Lung microvascular endothelial cell (primary cell): ENCODE measurements at places on chromosomes 6 and 20. TPM values are rescaled to one million over a fixed set of nuclear protein-coding genes. Genes with fewer than 3 reads are reported as not detected.

- peak; percentile 31 for DNase-seq
Observed at GRCh38 chr6:110255211-110255750, 75.1 kb downstream of the CDC40 start.

DNA sequence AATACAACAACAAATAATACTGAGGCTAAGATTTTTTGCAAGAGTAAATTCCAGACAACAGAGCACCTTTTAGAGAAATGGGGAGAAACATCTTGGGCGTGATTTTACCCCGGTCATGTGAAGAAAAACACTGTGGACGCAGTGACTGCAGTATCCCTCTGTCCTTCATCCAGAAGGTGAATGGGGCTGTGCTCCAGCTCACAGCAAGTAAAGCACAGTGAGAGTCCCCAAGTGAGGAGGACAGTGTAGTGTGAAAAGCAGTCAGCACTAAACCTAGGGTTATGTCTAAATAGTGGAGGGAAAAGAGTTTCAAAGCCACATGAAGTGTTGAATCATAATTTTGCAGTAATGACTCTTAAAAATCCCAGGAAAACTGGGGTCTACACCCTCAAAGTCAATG lies 338.4 kb downstream of the PACRG start:
- no peak for DNase-seq

DNA sequence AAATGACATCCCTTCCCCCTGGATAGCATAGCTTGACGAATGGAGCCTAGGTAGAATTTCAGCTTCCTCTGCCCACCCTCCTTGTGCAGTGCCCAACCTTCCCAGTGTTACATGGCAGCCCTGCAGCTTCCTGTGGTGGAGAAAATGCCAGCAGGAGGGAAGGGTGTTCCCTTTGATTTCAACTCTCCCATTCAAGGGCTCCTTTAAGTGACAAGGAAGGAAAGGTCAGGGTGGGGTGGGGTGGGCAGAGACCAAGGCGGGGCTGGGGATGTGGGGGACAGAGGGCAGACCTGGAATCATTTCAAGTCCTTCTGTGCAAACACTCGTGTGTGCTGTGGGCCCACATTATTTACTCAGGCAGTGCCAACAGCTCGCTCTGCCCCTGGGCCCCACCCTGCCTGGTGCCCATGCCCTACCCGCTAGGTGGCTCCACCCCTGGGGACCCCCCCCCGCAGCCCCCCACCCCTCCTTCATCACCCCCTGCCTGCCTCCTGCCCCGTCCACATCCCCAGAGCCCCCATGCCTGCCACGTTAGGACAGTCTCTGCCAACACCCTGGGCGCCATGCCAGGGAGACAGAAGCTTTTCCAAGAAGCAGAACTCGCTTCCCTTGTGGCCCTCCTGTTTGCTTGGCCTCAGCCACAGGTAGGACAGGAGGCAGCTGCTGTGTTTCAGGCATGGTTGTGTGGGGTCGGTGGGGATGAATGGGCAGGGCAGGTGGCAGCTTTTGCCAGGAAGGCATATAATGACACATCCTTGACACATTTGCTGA lies 9.4 kb downstream of the SPDEF start:
- no peak for DNase-seq

- DNase-seq = no peak
Observed at GRCh38 chr20:61340157-61340556, 88.1 kb downstream of the CDH4 start.

DNA sequence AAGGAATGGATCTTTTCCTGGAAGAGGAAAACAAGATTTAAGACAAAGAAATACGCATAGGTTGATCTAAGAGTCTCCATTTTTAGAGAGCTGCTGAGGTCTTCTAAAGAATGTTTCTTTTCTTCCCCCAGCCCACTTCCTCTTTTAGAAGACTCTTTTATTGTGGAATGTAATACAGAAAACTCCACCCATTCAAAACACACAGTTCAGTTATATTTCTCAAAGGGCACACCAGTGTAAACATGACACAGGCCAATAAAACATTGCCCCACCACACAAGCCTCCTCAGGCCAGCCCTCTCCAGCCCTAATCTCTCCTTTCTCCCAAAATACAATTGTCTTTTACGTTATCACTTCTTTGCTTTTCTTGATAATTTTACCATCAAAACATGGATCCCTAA lies 42.8 kb downstream of the SLC35B3 start:
- no peak for DNase-seq

GRCh38 chr20:64114356-64114971 lies 7.1 kb upstream of the NPBWR2 start:
- DNase-seq = no peak

- DNase-seq = peak; percentile 11
Observed at GRCh38 chr20:57250607-57251343, 15.7 kb downstream of the BMP7 start.

DNA sequence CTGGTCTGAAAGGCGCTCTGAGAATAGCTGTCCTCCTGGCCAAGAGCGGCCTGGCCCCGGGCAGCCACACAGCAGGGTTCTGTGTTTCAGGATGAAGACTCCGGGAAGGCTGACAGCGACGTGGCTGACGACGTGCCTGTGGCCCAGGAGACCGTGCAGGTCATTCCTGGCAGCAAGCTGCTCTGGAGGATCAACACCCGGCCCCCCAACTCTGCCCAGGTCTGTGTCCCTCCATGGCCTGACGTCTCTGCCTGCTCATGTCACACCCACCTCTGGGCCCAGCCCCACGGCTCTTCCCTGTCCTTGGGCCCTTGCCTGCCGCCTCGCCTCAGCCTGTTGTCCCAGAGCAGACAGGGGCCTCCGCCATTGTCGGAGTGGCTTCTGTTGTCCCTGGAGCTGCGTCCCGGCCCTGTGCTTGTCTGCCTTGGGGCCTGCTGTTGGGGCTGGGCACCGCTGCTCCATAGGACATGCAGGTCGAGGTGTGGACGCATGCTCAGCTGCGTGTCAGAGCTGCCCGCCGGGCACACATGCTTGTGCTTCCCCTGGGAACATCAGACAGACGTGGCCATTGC lies 16.2 kb upstream of the ADRM1 start:
- DNase-seq = peak; percentile 35

- no peak for DNase-seq
Observed at GRCh38 chr6:137870308-137870644, 3.2 kb downstream of the TNFAIP3 start.

GRCh38 chr6:51553246-51554015 lies 534.0 kb downstream of the PKHD1 start:
- DNase-seq = no peak

DNA sequence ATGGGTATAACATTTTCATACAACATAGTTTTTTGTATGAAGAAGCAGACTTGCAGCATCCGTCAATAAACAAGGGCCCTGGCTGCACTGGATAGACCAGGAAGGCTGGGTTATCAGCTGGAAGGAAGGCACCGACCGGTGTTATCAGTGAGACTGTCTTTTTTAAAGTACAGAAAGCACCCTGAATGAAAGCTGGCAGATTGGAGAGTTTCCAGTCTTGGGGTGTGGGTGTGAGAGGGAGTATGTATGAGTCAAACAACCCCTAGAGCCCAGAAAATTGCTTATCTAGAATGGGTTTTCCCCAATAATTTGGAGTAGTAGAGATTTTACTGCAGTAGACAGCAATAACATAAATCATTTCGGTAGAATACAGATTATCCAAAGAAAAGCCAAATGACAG lies 42.4 kb downstream of the TXLNB start:
- DNase-seq = no peak

DNA sequence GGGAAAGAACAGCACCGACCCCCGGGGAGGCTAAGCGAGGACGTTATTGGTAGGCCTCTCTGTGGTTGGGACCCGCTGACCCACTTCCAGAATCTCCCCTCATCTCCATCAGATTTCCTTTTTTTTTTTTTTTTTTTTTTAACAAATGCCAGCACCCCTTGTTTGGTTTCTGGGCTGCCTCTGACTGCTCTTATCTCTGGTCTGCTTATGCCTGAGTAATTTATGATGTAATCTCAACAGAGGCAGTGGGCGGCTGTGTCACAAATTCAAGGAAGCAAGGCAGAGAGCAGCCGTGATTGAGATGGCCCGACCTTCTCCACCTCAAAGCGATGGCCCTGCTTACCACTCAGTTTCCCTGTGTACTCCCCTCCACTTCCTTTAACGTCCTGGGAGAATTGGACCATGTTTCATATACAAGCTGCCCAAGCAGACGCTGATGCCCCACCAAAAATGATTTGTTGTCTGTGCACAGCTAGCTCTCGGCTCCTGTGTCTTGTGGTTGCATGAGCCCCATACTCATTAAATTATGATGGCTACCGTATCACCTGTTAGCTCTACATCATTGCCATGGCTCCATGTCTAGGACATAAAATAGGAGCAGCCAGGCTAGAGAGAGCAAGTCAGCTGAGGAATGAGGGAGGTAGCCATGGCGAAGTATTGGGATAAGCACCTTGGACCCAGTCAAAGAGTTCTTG lies 98.1 kb downstream of the ZNF217 start:
- no peak for DNase-seq

DNA sequence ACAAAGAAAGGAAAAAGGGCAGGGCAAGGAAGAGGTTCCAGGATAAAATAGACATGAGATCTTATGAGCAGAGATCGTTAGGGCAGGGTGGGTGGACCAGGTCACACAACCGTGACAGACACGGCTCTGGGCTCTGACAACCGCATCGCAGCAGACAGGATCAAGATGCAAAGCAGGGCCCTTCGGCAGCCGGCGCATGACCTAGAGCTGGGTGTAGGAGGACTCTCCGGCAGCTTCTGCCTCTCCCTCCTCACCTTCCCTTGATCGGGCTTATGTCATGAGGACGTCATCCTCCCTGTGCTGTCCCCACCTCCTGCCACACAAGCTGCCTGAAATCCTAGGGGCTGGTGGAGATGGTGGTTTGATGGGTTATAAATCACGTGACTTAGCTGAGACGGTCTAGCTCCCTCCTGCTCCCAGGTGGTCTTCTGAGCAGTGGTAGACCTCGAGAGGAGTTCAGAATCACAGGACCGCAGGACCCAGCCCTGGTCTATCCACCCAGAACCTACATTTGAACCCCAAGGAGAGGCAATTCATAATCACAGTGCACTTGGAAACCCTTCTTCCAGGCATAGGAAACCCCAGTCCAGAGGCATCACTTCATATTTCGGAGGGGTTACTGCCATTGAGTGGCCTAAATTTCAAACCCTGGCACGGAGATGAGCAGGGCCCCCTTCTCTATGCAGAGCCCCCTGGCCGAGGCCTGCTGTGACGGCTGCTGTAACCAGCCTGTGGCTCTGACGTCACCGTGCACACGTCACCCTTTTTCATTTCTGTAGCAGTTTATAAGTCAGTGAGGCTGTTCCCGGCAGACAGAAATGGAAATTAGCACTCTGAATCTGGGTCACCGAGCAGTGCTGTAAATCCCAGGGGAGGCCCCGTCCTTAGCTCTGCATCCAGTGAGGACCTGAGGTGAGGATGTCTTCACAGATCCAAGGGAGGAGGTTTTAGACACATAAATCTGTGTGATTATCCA lies 8.7 kb upstream of the CCR6 start:
- DNase-seq = no peak

- DNase-seq = no peak
Observed at GRCh38 chr6:117381749-117382148, 44.0 kb downstream of the ROS1 start.

DNA sequence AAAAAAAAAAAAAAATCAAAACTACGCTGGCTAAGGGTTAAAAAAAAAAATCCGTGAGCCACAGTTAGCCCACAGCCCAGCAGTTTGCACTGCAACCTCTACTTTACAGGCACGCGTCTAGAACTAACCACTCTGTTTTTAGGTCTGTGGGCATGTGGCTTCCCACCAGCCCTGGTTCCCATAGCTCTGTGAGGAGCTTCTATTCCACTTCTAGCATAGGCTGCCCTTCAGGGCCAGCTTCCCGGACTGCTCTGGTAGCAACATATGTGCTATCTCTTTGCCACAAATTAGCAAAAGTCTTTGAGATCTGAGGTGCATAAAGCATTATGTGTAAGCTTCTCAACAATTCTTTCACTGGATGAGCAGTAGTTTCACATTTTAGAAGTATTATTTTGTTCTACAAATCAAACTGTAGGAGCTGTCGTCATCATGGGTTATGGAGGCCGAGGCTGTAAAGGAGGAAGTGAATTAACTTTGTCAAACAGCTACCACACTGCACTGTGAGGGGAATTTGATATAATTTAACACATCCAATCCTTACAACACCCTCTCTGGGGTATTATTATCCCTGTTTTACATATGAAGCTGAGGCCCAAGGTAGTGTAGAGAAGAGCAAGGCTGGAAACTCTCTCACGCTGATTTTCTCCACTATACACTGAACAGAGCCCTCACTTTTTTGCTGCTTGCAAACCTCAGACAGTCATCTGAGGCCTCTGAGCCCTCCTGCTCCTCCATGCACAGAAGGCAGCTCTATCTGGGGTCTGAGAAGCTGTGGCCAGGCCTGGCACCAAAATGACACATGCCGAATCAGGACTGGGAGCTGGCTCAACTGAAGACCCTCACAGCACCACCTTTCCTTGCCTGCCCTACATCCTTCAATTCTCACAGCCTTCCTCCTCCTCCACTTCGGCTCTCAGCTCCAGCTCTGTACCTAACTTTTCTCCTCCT lies 35.4 kb downstream of the MAN1A1 start:
- no peak for DNase-seq

- no peak for DNase-seq
Observed at GRCh38 chr6:7060769-7061516, 46.8 kb upstream of the RREB1 start.

DNA sequence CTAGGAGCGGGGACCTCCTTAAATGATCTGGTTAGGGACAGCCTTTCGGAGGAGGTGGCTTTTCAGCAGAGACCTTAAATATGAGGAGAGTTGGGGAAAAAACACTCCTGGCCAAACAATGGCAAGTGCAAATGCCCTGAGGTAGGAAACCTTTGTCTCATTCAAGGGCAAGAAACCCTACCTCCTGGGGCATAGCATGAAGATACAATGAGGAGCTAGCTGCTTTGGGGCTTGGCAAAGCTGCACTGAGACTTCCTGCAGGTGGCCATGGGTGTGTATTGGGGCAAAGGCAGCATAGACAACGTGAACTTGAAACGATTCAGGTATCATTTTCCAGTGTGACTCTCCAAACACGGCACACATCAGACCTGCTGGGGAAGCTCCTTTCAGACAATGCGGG lies 30.7 kb downstream of the PMEPA1 start:
- no peak for DNase-seq

The FAM210B gene
- 23.6 and 25.9 TPM in 2 replicates for total RNA-seq

The COMMD7 gene
- 21.0 and 27.5 TPM in 2 replicates for total RNA-seq

The HLA-G gene
- not detected in 2 replicates for total RNA-seq

The PGC gene
- total RNA-seq = not detected in 2 replicates

The MTFR2 gene
- total RNA-seq = 0.60 and 1.1 TPM in 2 replicates

The C6orf163 gene
- total RNA-seq = 0.44 and 0.79 TPM in 2 replicates

The MICB gene
- total RNA-seq = 5.0 and 9.8 TPM in 2 replicates

The AVP gene
- not detected in 2 replicates for total RNA-seq

The SLC22A7 gene
- not detected in 2 replicates for total RNA-seq

The FNDC1 gene
- total RNA-seq = not detected in 2 replicates
